Heart right ventricle (tissue), 16 donors: ENCODE measurements at places on chromosomes 3 and 15.

- no peak for DNase-seq
Measured at GRCh38 chr3:192802957-192803899, 75.9 kb upstream of the FGF12 start.

- DNase-seq, result peak; percentile 25
Measured at GRCh38 chr15:23403550-23403949, 43.5 kb downstream of the GOLGA6L2 start.

- no peak for DNase-seq
Measured at GRCh38 chr15:59366333-59367021, 6.2 kb downstream of the MYO1E start.

- no peak for DNase-seq
Measured at GRCh38 chr3:58421004-58421403, 12.6 kb downstream of the PDHB start.

DNA sequence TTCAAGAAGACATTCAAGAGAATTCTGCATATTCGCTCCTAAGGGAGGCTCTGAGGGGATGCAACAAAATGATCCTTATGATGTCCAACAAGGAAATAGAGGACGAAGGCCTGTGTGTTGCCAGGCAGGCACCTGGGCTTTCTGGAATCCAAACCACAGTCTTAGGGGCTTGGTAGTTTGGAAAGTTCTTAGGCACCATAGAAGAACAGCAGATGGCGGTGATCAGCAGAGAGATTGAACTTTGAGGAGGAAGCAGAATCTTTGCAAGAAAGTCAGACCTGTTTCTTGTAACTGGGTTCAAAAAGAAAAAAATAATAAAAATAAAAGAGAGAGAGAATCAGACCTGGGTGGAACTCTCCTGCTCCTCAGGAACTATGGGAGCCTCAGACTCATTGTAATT is 11.7 kb upstream of the ATG7 start:
- DNase-seq, result no peak

GRCh38 chr3:60754617-60755016 is 496.6 kb downstream of the FHIT start:
- DNase-seq, result no peak

DNA sequence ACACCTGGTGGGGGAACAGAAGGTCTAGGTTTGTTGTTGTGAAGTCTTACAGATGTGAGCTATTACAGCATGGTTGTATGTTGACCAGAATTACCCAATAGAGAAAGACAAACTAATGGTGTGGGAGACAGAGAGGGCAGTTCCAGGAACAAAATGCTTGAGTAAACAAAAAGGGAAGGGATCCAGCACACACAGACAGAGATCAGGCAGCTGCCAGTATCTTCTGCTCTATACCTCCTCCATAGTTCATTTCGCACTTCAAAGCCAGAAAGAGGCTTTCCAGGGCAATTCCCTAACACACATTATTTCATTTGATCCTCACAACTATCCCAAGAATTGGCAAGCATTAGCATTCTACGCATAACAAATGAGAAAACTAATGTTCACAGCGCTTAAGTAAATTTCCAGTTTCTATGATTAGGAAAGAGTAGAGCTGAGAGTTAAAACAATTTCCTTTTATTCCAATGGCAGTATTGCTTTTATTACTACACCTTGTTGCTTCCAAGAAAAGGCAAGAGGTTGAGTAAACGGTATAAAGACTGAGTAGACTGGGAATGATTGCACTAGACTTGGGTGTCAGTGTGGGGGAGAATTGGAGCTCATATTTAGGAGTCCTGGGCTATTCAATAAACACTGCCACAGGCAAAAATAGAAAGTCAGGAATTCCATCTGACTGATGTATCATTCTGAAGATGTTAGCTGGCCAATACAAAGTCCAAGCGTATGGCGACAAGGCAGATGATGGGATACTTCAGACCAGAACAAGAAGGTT is 39.7 kb upstream of the ZNF280D start:
- no peak for DNase-seq

DNA sequence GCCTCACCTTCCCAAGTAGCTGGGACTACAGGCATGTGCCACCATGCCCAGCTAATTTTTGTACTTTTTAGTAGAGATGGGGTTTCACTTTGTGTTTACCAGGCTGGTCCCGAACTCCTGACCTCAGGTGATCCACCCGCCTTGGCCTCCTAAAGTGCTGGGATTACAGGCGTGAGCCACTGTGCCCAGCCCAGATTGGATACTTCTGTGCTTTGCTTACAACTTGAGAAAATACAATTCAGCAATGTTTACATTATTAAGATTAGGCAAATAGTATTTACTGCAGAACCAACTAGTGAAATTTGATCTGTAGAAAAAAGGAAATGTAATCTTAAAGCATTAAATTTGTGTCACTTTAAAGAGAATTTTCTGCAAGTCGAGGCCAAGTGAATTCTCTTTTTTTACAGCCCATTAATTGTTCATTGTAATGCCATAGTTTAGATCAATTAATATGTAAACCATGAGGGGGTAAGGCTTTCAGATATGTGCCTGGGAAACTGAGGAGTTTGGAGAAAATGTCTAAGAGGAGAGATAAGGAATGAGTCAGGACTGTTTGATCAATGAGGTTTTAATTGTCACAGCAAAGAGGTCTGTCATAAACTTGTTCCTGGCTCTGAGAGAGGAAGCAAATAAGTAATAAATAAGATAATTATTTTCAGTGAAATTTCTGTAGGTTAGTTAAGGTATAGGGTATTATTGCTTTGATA is 15.3 kb downstream of the PYDC2 start:
- no peak for DNase-seq

DNA sequence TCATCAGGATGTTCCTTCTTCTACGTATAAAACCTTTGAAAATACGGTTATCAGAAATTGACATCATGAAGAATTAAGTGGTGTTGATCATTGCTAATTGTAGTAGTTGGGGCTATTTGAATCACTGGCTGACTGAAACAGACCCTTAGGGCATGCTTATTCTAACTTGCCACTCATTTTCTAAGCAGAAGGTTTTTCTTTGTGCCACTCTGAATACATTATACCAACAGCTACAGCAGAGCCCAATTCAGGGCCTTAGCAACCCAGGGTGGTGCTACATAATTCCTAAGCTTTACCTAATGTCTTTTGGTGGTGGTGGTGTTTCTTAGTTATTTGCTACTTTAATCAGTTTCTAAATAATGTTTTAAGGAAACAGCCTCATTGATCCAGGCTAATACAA is 524.2 kb downstream of the NLGN1 start:
- DNase-seq, result no peak

DNA sequence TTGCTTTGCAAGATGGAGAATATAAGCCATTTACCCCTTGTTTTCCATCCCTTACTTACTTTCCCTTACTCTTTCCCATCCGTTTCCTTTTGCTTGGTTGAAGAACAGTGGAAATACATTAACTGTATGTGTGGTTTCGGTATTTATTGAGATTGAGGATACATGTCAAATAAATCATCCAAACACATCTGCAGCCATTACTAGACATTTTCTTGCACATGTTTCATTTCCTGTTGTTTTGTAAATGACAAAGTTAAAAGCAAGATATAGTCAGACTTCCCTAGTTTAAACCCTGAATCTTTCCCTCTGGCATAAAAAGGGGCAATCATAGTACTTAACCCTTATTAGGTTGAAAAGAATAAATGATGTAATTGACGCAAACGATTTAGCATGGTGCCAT is 82.1 kb upstream of the BCHE start:
- DNase-seq, result no peak

DNA sequence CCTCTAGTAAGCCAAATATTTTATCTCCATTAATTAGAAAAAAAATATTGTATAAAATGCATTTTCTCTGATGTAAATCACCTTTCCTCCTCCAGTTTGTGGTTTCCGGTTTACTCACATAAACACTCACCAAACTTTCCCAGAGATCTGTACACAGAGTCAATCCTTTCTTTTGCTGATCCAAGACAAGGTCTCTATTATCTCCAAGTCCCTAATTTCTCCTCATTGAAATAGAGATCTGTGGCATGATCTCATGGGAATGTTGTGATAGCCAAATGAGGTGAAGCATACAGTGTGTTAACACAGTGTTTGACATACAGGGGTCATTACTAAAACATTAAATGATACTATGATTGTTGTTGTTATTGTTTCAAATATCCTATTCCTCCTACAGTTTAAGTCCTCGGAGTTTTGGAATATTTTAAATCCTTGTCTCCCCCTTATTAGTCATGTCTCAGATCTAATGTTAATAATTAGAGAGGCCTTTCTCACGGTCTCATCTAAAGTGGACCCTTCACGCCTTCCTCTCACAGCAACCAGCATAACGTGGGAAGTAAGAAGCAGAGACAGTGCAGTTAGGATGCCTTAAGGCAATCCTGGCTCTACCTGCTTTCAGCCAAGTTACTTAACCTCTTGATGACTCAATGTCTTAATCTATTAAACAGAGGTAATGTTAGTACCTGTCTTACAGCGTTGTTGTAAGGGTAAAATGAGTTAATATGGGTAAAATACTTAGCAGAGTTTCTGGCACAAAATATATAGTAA is 333.3 kb downstream of the GRM7 start:
- DNase-seq, result no peak

- no peak for DNase-seq
Measured at GRCh38 chr3:71419369-71419768, 164.2 kb downstream of the FOXP1 start.
